Bronchus fibroblast of lung (primary cell): ENCODE measurements at places on chromosomes 7 and 10. TPM values are rescaled to one million over a fixed set of nuclear protein-coding genes. Genes with fewer than 3 reads are reported as not detected.

The OR6B1 gene
- not detected in 2 replicates for total RNA-seq

The NPY4R gene
- not detected in 2 replicates for total RNA-seq

The VWA2 gene
- not detected in 2 replicates for total RNA-seq

The ABCB1 gene
- total RNA-seq, result not detected in 2 replicates

The PKD2L1 gene
- total RNA-seq, result not detected in 2 replicates

The SNX10 gene
- 0.17 and 0.74 TPM in 2 replicates for total RNA-seq

The INMT gene
- total RNA-seq, result 2.1 and 2.5 TPM in 2 replicates

The UPK3BL1 gene
- 8.7 and 11.3 TPM in 2 replicates for total RNA-seq

The GAD2 gene
- not detected in 2 replicates for total RNA-seq

The ANKRD1 gene
- 6.5 and 6.6 TPM in 2 replicates for total RNA-seq

The CALY gene
- total RNA-seq, result 1.0 TPM in 1 of 2 replicates, not detected in the other

The LBX1 gene
- total RNA-seq, result under 0.01 TPM in 1 of 2 replicates, not detected in the other

The KCNIP2 gene
- total RNA-seq, result under 0.01 and 0.17 TPM in 2 replicates

The SOSTDC1 gene
- total RNA-seq, result 0.15 and 0.17 TPM in 2 replicates

The CPED1 gene
- total RNA-seq, result 30.4 and 32.4 TPM in 2 replicates

The HMX2 gene
- total RNA-seq, result not detected in 2 replicates

The CAV2 gene
- 87.1 and 92.9 TPM in 2 replicates for total RNA-seq

The MTURN gene
- 6.5 and 6.7 TPM in 2 replicates for total RNA-seq

The ELAPOR2 gene
- 2.5 and 4.4 TPM in 2 replicates for total RNA-seq

The GARS1 gene
- 343 and 366 TPM in 2 replicates for total RNA-seq

The ZNF804B gene
- total RNA-seq, result not detected in 2 replicates

The CYP17A1 gene
- 0.17 TPM in 1 of 2 replicates, not detected in the other for total RNA-seq

The FANK1 gene
- total RNA-seq, result 0.59 and 0.84 TPM in 2 replicates

The SLC26A4 gene
- total RNA-seq, result 0.17 and 0.74 TPM in 2 replicates

The FRA10AC1 gene
- total RNA-seq, result 2.4 and 3.5 TPM in 2 replicates

The TET1 gene
- total RNA-seq, result 1.8 and 2.0 TPM in 2 replicates

The IL15RA gene
- total RNA-seq, result 2.5 and 6.1 TPM in 2 replicates

The ITIH2 gene
- not detected in 2 replicates for total RNA-seq

The IFIT1B gene
- total RNA-seq, result not detected in 2 replicates

The SLC16A12 gene
- 3.6 and 3.9 TPM in 2 replicates for total RNA-seq

The PDE6C gene
- total RNA-seq, result not detected in 2 replicates

The CCL24 gene
- total RNA-seq, result not detected in 2 replicates

The MYOZ1 gene
- total RNA-seq, result 0.15 TPM in 1 of 2 replicates, not detected in the other

The GOLGA7B gene
- under 0.01 TPM in 1 of 2 replicates, not detected in the other for total RNA-seq
